Amniotic stem cell (primary cell): ENCODE measurements at places on chromosomes 6 and 20.

DNA sequence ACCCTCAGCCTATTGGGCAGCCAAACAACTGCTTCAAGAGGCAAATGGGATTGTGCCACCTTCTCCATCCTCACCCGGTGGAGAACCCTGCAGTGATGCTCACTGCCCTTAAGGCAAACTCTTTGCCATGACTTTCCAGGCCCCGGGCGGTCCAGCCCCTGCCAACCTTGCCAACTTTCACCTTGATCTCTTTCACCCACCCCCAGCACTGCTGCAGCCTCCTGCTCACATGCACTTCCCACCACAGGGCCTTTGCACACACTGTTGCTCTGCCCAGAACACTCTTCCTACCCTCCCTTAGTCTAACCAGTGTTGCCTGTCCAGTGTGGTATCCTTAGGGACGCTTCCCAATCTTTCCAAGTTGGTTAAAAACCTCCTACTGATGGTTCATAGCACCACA is 221.1 kb downstream of the EYA2 start:
- no peak for DNase-seq

DNA sequence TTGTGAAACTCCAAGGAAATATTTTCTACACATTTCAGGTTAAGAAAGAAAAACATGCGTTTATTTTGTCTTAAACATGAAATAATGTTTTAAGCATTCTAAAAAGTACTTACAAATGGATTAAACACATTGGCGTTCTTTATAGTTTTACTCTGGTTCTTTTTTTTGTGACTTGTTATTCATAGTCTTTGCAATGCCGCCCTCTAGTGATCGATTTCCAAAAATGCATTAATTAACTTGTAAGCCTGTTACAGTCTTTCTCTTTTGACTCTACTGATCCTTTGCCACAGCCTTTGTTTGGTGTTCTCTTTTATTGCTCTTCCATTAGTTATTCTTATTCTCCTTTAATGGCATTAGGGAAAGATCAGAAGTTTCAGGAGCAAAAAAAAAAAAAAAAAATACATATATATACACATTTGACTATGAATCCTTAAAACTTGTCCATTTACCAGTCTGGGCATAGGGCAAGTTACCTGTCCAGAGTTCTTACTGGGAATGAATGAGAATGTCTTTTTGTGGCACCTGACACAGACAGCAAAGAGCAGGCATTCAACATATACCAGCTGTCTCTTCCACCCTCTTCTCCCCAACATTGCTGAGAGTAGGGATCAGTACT is 59.9 kb downstream of the MACROD2 start:
- peak; percentile 62 for DNase-seq

GRCh38 chr6:13012296-13012695 is 295.7 kb downstream of the PHACTR1 start:
- no peak for DNase-seq

DNA sequence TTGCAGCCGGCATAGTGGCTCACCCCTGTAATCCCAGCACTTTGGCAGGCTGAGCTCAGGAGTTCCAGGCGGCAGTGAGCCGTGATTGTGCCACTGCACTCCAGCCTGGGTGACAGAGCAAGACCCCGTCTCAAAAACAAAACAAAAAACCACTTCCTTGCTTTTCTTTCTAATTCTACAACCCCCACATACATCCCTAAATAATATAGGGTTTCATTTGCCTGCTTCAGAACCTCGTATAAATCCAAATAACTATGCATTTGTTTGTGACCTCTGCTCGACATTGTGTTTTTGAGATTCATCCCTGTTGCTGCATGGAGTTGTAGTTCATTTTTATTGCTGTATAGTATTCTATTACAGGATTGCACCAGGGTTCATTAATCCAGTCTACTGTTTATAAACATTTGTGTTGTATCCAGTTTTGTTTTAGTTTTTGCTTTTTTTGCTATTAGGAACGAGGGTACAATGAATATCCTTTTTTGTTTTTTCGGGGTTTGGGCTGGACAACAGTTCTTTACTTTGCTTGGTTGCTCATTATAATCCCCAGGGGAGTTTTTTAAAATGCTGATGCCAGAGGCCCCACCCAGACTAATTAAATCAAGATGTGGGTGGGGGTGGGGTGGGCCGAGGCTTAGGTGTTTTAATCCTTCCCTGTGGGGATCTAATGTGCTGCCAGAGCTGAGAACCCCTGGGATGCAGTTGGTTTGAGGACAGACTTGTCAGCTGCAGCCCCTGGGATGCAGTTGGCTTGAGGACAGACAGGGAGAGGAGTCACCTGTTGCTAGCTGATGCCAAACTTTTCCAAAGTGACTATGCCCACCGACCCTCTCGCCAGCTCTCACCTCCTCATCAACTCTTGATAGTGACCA is 2.4 kb upstream of the SNAI1 start:
- no peak for DNase-seq
